H9 (cell line): ENCODE measurements at places on chromosomes 6 and 20. TPM values are rescaled to one million over a fixed set of nuclear protein-coding genes. Genes with fewer than 3 reads are reported as not detected.

GRCh38 chr6:67736816-67737215 lies 898.3 kb upstream of the ADGRB3 start:
- no peak overlapping the region for H3K4me3 ChIP-seq
- no peak for DNase-seq
- no peaks in the 10 kb centered on the region for H3K27me3 ChIP-seq

- H3K36me3 ChIP-seq: no peaks in the 10 kb centered on the region; the same call in 2 of the 3 replicates
- no peak overlapping the region for H3K27ac ChIP-seq
- no peak for DNase-seq
- peak overlapping the region; percentile 80 for H3K4me3 ChIP-seq
- peaks cover 3% of the 10 kb centered on the region for H3K4me1 ChIP-seq
Measured at GRCh38 chr20:6051505-6051904, 2.4 kb downstream of the LRRN4 start.

GRCh38 chr6:447381-448165 lies 56.0 kb downstream of the IRF4 start:
- H3K4me1 ChIP-seq: no peaks in the 10 kb centered on the region
- H3K27me3 ChIP-seq: no peaks in the 10 kb centered on the region
- no peak overlapping the region for H3K4me3 ChIP-seq
- DNase-seq: peak; percentile 17
- H3K36me3 ChIP-seq: peaks cover 22% of the 10 kb centered on the region
- H3K27ac ChIP-seq: no peak overlapping the region

DNA sequence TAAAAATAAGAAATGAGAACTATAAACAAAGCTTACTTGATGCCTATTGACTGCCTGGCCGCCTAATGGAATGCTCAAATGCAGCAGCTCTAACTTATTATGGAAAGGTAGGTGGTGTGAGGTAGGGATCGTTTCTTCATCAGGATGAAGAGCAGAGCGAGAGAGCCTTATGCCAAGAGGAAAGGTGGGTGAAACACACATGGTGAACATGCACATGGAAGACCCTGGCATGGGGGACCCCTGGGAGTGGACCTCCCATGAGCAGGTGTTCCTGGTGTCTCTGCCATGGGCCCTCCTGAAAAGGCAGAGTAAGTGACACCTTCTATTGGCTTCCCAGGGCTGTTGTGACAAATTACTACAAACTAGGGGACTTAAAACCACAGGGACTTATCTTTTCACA lies 130.1 kb downstream of the CDH4 start:
- no peak for DNase-seq
- no peak overlapping the region for H3K27ac ChIP-seq
- no peaks in the 10 kb centered on the region; the same call in 1 of the 2 replicates for H3K27me3 ChIP-seq
- no peaks in the 10 kb centered on the region; the same call in 1 of the 2 replicates for H3K4me1 ChIP-seq
- no peak overlapping the region for H3K4me3 ChIP-seq
- peaks cover 26% of the 10 kb centered on the region for H3K36me3 ChIP-seq

GRCh38 chr20:24153101-24154040 lies 164.8 kb upstream of the GGTLC1 start:
- DNase-seq: no peak
- no peak overlapping the region for H3K27ac ChIP-seq
- no peaks in the 10 kb centered on the region for H3K36me3 ChIP-seq
- H3K4me3 ChIP-seq: no peak overlapping the region

GRCh38 chr6:82143041-82143481 lies 104.5 kb downstream of the IBTK start:
- no peak overlapping the region for H3K4me3 ChIP-seq
- no peaks in the 10 kb centered on the region for H3K36me3 ChIP-seq
- H3K4me1 ChIP-seq: no peaks in the 10 kb centered on the region
- no peaks in the 10 kb centered on the region for H3K27me3 ChIP-seq
- no peak for DNase-seq

The LGSN gene
- total RNA-seq: 0.13 and 0.22 TPM in 2 replicates
